ENCODE measurements at places on chromosomes 3 and 15.

DNA sequence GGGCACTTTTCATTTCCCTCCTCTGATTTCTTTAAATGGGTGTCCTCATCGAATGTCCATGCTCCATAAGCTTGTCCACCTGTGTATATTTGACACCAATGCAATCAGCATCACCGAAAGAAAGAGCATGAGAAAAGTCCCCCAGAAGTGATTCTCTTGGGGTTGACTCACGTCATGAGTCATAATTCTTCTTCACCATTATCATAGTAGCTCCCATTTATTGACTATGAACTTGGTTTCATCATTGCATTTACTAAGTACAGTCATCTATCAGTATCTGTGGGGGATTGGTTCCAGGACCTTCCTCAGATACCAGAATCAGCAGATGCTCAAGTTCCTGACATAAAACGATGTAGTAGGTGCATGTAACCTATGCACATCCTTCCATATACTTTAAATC is 372.5 kb upstream of the CFAP20DC start:
- no peak for DNase-seq

DNA sequence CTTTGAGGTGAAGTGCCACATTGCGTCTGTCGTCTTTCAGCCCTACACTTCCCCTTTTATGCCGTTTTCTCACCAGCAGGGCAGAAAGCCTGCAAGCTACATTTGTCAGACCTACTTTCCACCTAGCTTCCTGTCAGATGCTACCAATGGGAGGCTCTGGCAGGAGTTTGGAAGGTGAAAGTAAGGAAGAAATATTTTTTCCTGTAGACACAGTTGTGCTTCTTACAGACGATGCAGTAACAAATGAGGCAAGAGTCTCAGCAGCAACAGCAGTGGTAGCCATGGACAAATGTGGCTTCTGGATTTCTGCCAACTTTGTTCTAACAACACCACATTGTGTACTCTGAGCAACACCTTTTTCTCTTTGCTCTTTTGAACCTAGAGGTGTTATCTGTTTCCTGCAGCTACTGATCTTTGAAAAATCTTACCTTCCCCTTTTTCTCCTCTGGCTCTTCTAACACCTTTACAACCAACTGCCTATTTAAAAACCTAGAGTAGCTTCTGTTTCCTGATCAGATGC is 70.6 kb upstream of the STT3B start:
- DNase-seq, result no peak

DNA sequence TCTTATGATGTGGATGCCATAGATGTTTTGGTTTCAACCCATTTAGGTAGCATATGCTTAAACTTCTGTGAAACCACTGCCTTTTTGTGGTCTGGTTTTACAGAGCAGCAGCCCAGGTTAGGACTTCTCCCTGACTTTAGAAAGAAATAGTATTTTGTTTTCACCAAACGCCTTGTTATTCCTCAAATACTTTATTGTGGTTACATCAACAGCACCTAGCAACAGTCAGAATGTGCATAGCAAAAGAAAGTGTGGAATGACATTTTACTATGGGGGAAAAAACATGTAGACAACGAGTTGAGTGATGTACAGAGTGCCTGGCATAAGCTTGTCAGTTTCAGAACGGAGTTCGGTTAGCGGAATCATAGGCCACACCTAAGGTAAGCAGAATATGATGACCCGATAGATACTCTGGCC is 159.2 kb downstream of the TPRG1 start:
- no peak for DNase-seq

GRCh38 chr3:156174229-156174847 is 54.0 kb downstream of the KCNAB1 start:
- DNase-seq, result no peak

DNA sequence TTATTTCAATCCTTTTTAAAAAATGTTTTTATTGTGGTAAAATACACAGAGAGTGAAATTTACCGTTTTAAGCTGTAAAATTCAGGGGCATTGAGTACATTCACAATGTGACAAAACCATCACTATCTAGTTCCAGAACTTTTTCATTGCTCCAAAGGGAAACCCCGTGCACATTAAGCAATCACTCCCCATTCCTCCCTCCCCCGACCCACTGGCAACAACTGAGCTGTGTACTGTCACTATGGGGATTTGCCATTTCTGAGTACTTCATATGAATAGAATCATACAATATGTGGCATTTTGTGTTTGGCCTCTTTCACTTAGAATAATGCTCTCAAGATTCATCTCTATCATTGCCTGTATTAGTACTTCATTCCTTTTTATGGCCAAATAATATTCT is 45.5 kb upstream of the BOC start:
- DNase-seq, result no peak

GRCh38 chr3:155704061-155704460 is 40.8 kb downstream of the PLCH1 start:
- no peak for DNase-seq

- DNase-seq, result no peak
Observed at GRCh38 chr15:31803388-31803884, 226.9 kb upstream of the CHRNA7 start.

DNA sequence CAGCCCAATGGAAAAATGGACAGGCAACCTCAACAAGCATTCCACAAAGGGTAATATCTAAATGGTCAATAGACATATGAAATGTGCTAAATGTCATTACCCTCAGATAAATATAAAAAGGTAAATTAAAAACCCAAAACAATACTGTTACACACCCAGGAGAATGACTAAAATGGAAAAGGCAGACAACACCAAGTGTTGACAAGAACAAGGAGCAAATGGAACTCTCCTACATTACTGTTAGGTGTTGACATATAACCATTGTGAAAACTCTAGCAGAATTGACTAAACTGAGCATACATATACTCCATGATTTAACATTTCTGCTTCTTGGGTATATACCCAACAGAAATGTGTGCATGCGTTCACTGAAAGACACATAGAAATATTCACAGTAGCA is 25.3 kb upstream of the SLC6A11 start:
- no peak for DNase-seq

- no peak for DNase-seq
Observed at GRCh38 chr3:178522200-178523052, 13.8 kb upstream of the KCNMB2 start.

GRCh38 chr3:167928381-167928780 is 167.3 kb downstream of the GOLIM4 start:
- DNase-seq, result no peak

DNA sequence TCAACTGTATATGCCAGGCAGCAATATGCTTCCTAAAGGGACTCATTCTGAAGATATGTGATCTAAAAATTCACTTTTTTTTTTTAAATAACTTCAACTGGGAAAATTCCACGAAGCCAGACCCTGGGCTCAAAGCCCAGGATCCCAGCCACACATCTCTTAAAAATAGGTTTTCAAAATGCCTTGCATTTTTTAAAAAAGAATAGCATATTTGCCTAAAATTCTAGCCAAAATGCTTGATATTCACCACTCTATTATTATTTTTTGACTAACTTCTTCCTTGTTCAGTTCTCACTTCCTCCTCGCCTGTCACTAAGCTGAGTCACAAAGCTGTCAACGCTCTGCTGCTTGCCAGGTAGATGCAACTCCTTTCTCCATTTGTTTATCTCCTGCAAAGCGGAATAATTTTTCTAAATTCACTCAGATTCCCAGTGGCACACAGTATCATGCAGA is 28.0 kb upstream of the VGLL4 start:
- DNase-seq, result no peak

DNA sequence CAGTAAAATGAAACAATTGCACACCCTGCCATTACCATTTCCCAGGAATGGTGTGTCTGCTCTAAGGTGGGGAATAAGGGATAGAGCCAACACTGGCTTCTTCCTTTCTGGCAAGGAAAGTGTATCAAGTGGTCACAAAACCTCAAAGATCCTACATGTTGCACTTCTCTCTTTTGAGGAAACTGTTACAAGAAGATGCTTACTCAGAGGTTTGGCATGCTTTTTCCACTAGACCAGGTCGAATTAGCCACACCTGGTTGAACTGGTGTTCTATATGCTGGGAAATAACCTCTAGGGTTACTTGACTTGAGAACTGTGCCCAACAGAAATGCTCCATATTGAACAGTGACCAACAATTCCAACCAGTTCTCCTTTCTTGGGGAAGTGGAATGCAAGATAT is 102.9 kb downstream of the LRRN1 start:
- DNase-seq, result no peak

GRCh38 chr15:32718821-32719716 is 1.3 kb downstream of the GREM1 start:
- DNase-seq, result no peak

GRCh38 chr15:62306851-62307504 is 141.9 kb upstream of the C2CD4B start:
- no peak for DNase-seq

DNA sequence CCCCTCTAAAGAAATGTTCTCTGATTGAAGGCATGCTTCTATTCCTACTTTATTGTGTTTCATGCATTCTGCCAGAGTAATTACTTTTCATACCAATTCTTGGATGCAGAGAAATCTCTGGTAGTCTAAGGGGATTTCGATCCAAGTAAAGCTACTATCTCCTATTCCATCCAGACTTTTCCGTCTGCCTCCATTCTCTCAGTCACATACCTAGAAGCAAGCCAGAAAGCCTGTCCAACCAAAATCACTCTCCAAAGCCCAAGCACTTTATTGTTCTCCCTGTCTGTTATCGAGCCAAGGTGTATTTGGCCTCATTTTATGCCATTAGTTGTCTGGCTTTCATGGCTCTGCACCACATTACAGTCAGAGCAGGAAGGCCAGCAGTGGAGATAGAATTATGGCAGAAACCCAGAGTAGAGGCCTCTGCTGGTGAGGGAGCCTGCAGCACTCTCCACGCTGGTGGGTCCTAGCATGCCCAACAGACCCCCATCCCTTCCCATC is 95.9 kb downstream of the SLC49A4 start:
- DNase-seq, result no peak

Measured in stimulated activated CD8-positive, alpha-beta memory T cell treated with anti-CD3 and anti-CD28 coated beads, Interleukin-7, amount 100 ng/mL, for 1 hour (primary cell).